ENCODE measurements at places on chromosomes 1 and 21. TPM values are rescaled to one million over a fixed set of nuclear protein-coding genes. Genes with fewer than 3 reads are reported as not detected.

The CTBS gene
- total RNA-seq: 8.9 TPM

- DNase-seq: no peak
Observed at GRCh38 chr21:25578056-25578961, 29.0 kb downstream of the MRPL39 start.

DNA sequence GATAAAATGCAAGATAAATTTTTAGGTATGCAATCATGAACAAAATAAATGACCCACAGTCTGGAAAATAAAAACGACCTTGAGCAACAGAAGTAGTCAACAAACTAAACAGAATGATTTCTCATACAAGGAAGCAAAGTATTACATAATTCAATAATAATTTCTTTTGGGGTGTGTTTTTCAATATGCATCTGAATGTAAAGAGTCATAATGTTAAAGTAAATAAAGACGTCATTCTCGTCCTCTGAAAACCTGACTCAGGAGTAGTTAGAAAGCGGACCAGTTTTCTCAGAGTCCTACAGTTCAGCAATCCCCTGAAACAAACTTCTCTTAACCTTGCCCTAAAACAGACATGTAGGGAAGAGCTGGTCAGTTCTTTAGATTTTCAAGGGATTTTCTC lies 18.6 kb downstream of the CDC42BPA start:
- DNase-seq: no peak

GRCh38 chr1:210098356-210098755 lies 134.2 kb upstream of the SERTAD4 start:
- DNase-seq: no peak

DNA sequence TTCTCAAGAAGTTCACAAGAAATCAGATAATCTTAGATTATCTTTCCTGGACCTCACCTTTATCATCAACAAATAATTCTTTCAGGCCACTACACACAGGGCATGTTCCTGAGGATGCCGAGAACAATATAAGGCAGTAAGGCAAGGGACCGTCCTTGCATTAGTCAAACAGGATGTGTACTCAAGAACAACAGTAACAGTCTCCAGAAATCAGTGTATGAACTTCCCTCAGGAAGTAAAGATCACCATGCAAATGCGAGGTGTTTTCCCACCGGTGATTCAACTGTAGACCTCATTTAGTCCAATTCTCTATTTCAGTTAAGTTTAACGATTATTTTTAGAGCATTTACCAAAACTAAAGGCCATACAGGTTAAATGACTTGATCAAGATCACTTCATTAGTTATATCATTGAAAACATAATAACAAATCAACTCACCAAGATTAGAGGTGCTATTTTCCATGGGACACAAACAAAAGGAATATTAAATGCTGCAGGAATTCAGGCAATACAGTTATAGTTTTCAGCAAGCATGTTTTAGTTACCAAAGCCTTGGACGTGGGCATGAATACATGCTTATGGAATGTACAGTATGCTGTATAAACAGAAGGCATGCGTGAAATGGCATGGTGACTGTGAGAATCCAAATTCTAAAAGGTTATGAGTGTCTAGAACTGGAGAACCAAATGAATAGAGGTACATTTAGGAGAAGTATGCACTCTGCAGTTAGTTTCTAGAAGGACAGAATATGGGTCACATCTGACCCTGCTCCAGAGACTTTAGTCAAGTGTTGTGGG lies 145.2 kb downstream of the TNR start:
- no peak for DNase-seq

The UBL4B gene
- not detected for total RNA-seq

GRCh38 chr1:56709269-56709880 lies 64.3 kb downstream of the PRKAA2 start:
- no peak for DNase-seq

DNA sequence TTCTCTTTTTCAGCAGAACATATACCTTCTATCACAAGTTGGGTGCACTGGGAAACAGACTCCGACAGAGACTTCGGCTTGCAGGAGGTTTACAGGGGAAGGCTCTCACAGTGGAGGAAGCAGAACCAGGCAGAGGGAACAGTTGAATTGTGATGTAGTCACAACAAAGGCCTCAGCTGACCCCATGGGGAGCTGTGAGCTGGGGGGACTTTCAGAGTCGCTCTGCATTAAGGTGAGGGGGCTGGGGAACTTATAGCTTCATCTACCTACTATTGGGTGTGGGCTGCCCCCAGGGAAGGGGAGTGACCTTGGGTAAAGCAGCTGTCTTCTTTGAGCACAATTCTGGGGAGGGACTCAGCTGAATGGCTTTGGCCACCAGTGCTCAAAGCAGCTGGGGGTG lies 94.9 kb upstream of the POU3F1 start:
- no peak for DNase-seq

The LZIC gene
- total RNA-seq: 27.0 TPM

- DNase-seq: no peak
Observed at GRCh38 chr1:246971090-246971721, 36.7 kb downstream of the ZNF695 start.

The SASS6 gene
- 3.0 TPM for total RNA-seq

DNA sequence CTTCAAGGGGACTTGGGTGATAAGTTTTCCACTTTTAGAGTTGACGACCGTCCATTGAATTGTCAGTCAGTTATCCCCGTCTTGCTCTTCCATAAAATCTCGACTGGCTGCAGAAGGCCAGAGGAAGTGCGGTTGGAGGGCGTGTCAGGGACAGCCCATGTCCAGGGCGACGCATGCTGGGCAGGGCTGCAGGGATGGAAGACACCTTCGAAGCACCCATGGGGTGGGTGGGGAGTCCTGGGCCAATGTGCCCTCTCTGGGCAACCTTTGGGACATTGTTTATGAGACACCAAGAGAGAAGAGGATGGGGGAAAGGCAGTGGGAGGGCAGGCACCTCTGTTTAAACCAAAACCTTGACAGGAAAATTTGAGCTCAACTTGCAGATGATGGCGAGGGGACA lies 38.6 kb upstream of the EDN2 start:
- no peak for DNase-seq

DNA sequence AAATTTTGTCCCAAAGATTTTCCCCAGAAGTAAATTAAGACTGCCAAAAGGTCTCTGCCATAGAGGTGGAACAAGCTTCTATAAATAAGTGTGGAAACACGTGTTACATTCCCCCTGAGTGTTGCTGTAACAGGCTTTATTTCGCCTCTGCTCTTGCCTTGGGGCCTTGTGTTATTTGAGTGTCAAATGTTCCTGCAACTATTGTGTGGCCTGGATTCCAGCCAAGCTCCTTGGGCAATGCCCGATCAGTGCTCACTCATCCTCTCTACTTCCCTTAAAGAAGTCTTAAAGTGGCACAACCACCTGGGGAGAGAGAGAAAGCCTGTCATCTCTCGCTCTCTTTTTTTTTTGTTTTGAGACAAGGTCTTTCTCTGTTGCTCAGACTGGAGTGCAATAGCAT lies 156.7 kb downstream of the NR5A2 start:
- no peak for DNase-seq

The UBE2U gene
- total RNA-seq: not detected

The TNFSF4 gene
- 3.8 TPM for total RNA-seq

DNA sequence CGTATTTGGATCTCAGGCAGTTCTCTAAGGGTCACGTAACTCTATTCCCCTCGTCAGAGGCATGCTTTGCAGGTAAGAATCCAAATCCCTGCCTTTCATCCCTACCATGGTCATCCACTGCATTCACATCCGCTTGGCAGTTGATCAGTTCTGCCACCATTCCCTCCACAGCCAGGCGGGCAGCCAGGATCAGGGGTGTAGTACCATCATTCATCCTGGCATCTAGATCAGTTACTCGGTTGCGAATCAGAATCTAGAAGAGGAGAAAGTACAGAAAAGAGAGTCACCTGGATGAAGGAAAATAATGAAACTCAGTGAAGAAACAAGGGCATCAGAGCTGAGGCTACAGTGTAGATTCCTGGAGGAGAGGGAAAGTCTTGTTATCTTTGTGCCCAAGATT lies 22.0 kb upstream of the ADAM30 start:
- no peak for DNase-seq

The FCRL2 gene
- 0.50 TPM for total RNA-seq

The KRTAP11-1 gene
- total RNA-seq: not detected

GRCh38 chr1:34476371-34476770 lies 278.5 kb upstream of the GJB5 start:
- DNase-seq: no peak

DNA sequence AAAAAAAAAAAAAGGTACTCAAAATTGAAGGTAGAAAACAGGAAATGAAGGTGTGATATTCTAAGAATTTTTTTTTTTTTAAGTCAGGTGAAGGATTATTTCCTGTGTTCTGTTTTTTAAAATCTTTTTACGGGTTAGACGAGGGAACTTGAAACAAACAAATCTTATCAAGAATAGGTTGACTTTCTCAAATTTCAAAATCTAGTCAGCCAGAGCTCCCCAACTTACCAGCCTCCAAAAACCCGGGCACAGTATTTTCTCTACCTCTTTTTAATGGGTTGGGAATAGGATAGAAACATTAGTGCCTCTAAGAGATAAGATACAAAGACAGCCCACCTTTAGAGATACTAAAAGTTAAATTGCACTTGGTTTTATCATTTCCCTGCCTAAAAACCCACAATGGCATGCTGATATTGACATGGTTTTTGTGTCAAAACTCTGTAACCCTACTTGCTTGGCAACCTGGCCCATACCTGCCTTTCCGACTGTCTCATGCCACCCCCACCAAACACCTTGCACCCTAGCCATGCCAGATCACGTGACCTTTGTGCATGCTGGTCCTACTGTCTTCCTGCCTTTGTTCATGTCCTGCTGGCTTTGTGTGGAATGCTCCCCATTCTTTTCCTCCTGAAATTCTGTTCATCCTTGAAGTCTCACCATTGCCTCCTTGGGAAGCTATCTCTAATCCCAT lies 4.2 kb downstream of the RCAN3 start:
- DNase-seq: no peak

DNA sequence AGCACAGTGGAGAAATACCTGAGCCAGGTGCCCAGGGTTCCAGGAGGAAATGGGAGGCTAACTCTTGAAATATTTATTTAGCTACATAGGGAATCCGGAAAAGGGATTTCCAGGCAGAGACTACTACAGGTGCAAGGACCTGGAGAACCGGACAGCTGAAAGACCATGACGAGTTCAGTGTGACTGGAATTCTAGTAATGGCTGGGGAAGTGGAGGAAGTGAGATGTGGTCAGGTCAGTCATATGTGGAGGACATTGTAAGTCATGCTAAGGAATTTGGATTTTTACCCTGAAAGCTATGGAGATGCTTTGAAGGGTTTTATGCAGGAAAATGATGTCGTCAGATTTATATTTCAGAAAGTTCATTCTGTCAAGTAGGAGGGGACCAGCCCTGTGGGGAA lies 1.8 kb downstream of the CAP1 start:
- no peak for DNase-seq

DNA sequence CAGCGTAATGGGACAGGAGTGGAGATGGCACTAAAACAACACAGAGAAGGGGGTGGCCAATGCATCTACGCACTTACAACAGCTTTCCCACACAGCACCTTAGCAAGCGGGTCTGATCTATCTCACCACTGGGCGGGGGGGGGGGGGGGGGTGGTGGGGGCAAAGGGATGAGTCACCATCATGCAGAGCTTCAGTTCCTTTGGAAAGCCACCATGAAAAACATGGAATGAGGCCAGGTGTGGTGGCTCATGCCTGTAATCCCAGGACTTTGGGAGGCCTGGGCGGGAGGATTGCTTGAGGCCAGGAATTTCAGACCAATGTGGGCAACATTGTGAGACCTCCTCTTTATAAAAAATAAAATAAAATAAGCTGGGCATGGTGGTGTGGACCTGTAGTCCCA lies 47.2 kb downstream of the KLHDC7A start:
- DNase-seq: no peak

The BRINP3 gene
- total RNA-seq: 3.5 TPM

DNA sequence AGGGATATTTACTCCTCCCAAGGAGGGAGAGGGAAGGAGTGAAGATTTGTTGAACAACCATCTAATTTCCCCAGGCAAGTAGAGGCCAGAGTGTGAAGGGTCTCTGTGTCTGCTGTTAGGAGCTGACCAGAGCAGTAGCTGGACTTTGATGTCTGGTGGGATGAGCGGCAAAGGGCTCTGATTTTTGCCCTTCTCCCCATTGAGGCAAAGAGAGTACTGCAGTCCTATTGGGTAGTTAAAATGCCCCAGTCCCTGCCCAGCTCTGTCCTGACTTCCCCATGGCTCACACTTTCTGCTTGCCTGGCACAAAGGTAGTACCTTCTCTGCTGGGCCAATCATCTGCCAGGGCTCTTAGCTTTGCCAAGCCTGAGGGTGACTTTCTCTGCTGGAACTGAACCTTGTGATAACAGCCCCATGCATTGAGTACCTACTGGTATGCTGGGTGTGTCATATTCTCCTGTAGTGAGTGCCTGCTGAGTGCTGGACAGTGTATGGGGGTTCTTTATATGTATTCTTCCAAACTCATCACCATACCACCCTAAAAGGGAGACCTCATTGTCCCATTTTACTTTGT lies 64.0 kb upstream of the SELENON start:
- no peak for DNase-seq

DNA sequence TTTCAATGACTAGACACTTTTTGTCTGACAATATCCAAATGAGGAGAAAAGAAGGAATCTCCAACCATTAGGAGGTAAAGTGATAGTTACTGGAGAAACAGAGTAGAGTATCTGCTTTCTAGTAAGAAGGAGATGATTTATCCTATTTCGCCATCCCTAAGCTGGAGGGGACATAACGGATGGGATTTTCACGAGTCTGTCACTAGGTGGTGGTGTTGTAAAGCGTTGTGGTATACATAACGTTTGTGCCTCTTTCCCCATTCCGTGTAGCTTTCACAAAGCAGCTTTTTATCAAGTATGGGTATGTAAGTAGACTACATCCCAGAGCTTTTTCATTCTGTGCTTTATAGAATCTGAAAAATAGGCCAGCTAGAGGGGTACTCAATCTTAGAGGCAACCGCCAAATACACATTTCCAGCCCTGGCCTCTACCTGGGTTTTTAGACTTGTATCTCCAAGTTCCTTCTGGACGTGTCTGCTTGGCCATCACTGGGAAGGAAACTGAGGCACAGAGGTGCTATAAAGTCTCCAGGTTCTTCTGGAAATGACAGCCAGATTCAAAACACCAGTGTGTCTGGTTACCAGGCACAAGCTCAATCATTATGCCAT lies 33.3 kb upstream of the FAM3B start:
- peak; percentile 91 for DNase-seq

GRCh38 chr1:231688989-231689388 lies 62.4 kb downstream of the DISC1 start:
- no peak for DNase-seq

Data from esophagus muscularis mucosa (tissue), 4 donors.